Heart left ventricle (tissue), 16 donors: ENCODE measurements at places on chromosomes 7 and 10. TPM values are rescaled to one million over a fixed set of nuclear protein-coding genes. Genes with fewer than 3 reads are reported as not detected.

- no peak for DNase-seq
These were observed 174.5 kb downstream of the WDR37 start for GRCh38 chr10:1230592-1231275.

Gene NEBL
- total RNA-seq = 525 TPM

- DNase-seq = no peak
These were observed 28.4 kb upstream of the CBLL1 start for GRCh38 chr7:107715531-107715930.

Gene WIPF3
- total RNA-seq = 7.4 TPM

GRCh38 chr10:804191-804781, 114.8 kb upstream of the DIP2C start:
- no peak for DNase-seq

Gene ANKRD30A
- total RNA-seq = not detected

Gene NFE2L3
- total RNA-seq = 1.2 TPM

GRCh38 chr7:2775376-2775775, 68.7 kb downstream of the GNA12 start:
- DNase-seq = no peak

Gene RHOBTB1
- total RNA-seq = 41.3 TPM

DNA sequence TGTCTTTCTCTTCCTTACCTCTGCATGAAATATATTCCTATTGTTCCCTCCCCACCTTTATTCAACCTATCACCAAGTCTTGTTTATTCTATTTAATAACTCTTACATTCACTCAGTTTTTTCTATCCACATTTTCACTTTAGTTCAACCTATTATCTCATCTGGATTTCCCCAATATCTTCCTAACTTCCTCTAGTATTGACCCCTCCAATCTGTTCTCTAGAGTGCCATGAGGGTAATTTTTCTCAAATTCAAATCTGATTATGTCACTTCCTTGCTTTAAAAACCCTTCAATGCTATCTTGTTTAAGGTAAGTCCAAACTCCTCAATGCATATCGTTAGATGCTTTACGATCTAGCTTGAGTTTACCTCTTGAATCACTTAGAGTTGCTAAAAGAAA, 86.5 kb downstream of the SDHAF3 start:
- DNase-seq = no peak
